ENCODE measurements at places on chromosomes 2 and 18.

DNA sequence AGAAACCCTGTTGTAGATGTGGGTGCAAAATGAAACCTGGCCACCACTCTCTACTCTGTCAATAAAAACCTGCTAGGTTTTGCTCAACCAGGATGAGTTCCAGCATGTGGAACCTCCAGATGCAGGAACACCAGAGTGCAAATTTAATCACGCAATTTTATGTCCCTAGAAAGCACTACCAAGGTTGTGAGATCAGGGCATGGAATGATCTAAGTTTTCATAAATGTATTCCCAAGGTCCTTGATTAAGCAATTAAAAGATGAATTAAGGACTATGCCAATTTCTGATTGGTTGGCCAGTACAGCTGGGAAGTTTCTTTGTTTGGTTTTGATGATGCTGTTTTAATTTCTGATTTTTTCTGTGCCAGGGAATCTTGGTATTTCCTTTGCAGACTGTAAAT lies 179.2 kb downstream of the KCNS3 start:
- DNase-seq, result no peak

- no peak for DNase-seq
Observed at GRCh38 chr2:146615778-146616177, 1229.1 kb upstream of the ACVR2A start.

GRCh38 chr2:165876712-165877111 lies 76.9 kb downstream of the TTC21B start:
- DNase-seq, result no peak

GRCh38 chr2:19127616-19128015 lies 230.8 kb downstream of the OSR1 start:
- no peak for DNase-seq

DNA sequence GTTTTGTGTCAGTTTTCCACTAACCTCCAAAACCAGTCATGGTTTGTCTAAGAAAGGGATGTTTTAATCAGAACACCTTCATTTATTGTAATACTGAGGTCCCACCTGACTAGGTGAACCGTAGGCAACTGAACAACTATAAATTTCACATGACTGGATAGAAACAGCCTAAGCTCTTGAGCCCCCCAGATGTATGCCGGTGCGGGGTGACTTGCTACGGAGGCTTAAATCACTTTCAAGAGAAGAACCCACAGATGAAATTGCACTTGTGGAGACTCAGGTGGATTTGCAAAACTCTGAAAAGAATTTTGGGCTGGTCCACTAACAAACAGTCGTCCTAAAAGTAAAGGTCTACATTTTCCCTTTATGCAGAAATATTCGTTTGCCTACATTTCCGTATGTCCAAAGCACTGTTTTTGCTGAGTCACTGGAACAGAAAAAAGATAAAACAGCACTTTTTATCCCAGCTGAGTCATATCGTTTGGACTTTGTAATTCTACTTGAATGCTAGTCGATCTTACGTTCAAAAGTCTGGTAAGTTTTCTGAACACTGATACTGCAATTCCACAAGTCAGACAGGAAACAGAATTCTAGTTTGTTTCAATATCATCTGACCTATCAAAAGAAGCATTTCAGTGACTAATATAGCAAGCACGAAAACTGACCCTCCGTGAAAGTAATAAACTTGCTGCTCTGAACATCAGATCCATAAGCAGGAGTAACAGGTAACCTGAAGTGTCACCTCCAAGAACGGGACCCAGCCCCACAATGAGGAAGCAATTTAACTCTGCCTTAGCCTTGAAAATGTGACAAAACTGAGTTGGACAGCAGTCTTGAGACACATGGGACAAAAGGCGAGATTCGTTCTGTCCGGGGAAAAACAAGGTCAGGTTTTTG lies 18.1 kb downstream of the ZNF516 start:
- no peak for DNase-seq

- no peak for DNase-seq
Observed at GRCh38 chr2:151374436-151374835, 17.0 kb downstream of the TNFAIP6 start.

DNA sequence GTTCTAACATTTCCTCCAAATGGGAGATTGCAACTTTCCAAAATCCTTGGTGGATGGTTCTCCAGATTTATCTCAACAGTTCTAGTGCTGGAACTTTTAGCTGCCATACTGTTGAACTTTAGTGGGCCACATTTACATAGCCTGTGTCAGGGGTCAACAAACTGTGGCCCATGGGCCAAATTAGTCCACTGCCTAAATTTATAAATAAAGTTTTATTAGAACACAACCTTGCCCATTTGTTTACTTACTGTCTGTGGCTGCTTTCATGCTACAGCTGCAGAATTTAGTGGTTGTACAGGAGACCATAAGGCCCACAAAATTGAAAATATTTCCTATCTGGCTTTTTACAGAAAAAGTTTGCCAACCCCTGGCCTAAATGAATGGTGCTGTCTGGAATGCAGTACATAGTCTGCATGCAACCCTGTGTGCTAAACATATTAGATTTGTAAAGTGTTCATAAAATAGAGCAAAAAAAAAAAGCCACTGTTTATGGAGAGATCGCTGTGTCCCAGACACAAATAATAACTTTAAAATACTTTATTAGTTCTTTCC lies 30.3 kb downstream of the MGAT5 start:
- no peak for DNase-seq

GRCh38 chr18:22094358-22094734 lies 75.0 kb upstream of the GATA6 start:
- DNase-seq, result no peak

DNA sequence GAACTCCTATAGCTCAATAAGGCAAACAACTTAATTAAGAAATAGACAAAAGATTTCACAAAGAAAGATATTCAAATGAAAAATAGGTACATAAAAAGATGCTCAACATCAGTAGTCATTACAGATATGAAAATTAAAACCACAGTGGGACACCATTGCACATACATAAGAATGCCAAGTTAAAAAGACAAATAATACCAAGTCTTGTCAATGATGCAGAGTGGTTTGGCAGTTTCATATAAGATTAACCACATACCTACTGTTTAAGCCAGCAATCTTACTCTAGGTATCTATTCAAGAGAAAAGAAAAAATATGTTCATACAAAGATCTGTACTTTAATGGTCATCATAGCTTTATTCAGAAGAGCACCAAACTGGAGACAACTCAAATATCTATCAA lies 63.5 kb upstream of the GLS start:
- DNase-seq, result no peak

DNA sequence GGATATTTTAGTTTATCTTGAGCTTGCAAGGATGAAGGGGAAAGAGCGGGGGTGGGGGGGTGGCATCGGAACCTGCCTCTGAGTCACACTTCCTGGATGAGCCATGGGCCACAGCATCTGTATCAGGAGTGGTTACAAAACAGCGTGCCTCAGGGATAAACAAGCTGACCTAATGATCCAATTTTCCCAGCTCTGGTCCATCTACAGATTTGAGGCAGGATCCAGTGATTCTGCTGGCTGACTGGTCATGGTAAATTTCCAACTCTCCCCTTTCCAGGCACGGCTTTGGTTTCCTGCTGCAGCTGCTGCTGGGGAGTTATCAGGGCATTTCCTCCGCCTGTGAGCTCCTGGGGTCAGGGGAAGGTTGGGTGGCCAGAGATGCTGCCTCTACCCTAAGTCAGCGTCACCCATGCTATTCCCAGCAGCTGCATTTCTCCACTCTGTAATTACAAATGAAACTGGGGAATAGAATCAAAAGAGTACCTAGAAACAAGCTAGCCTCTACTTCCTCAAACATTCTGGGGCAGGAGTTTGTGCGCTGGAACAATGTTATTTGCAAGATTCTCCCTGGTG lies 4.7 kb upstream of the HPCAL1 start:
- peak; percentile 49 for DNase-seq

DNA sequence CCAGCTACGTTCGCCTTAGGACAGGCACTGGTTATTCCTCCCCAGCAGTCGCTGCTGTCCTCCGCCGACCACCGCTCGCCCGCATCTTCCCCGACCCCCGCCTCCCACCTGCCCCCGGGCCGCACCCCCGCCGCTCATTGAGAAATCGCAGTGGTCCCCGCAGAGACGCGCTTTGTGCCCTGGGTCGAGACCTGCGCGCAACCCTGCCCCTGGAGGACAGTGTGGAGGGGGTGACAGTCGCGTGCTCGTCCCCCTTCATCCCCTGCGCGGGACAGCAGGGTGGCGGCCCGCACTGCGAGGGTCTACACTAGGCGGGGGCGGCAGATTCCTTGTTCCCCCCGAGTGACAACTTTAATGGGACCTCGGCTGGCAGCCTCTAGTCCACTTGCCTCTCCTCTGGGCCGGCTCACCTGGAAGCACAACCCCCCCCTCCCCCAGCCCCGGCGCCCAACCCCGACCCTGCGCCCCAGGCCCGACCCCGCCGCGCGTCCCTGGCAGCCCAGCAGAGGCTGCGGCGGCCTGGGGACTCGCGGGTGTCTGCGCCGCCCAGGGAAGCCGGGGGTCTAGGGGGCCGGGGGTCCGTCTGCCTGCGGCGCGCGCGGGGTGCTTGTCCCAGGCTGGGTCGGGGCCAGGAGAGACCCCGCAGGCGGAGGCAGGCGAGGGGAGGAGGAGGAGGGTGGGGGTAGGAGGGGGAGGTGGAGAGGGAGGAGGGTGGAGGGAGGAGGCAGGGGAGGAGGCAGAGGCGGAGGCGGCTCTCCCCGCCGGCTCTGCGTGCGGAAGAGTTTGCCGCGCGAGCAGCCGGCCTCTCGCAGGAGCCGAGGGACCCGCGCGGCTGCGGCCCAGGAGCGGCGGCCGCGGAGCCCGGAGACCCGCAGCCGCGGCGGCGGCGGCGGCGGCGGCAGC lies at the start of gene NPAS2:
TSS of gene NPAS2 (plus strand) at position 770 of the 903 bp plus-strand sequence. CDS start 84,616 bp downstream, outside the sequence.
- no peak for DNase-seq

- no peak for DNase-seq
Observed at GRCh38 chr2:219965287-219966194, 338.1 kb downstream of the SLC4A3 start.

DNA sequence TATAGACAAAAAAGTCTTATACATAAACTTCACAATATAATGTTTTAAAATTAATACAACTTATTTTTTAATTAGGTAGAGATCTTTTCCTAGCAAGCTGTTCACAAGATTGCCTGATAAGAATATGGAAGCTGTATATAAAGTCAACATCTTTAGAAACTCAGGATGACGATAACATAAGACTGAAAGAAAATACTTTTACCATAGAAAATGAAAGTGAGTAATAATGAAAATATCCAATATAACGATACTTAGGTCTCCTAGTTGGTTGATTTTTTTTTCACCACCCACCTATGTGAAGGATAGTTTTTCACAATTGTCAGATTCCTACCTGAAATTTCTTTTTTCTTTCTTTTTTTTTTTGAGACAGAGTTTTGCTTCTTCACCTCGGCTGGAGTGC lies 13.1 kb downstream of the ELP2 start:
- no peak for DNase-seq

- no peak for DNase-seq
Observed at GRCh38 chr2:11899264-11899818, 152.9 kb downstream of the LPIN1 start.

GRCh38 chr18:48831113-48831759 lies 119.5 kb downstream of the SMAD7 start:
- DNase-seq, result no peak

DNA sequence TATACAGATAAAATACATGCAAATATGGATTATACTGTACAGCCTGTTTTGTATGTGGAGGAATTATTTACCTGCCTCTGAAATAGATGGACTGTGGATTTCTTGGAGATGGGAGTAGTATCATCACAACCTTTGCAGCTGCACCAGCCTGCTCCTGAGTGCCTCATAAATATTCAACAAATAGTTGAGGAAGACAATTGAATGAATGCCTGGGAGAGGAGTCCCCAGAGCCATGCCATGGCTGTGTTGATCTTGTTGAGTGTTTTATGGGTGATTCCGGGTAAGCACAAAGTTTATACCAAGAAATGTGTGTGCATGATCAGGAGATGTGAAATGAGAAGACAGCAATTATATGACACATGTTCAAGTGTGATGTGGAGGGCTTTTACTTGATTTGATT lies 225.0 kb downstream of the FHOD3 start:
- no peak for DNase-seq

GRCh38 chr2:85254540-85255300 lies 73.1 kb downstream of the TGOLN2 start:
- no peak for DNase-seq

DNA sequence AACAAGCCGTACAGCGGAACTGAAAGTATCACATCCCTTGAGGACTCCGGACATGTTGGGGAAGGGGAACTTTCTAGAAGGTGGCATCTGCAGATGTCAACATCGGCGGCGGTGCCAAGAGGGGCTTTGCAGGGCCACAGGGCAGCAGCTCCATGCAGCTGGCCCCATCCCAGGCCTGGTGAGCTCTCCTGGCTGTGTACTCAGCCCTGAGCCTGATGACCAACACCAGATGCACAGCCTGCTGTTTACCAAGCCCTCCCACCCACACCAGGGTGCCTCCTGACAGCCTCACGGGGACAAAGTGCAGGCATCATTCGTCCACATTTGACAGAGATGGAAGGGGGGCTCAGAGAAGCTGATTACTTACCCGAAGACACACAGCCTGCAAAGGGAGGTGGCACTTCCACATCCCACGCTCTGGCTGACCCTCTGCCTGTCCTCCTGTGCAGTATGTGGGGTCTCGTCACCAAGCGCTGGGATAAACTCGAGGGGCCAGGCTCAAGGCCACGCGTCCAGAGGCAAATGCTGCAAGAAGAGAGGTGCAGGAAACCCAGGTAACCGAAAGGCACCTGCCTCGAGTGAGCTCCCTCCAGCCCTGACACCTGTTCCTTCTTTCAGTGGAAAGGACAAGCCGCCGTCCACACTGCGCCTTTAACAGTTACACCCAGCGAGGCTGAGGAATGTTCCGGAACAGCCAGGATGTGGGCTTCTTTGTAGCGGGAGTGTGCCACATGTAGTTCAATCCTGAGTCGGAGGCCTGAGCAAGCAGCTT lies 69.0 kb upstream of the ASAP2 start:
- DNase-seq, result no peak

- no peak for DNase-seq
Observed at GRCh38 chr18:3803350-3803749, 353.4 kb downstream of the TGIF1 start.

DNA sequence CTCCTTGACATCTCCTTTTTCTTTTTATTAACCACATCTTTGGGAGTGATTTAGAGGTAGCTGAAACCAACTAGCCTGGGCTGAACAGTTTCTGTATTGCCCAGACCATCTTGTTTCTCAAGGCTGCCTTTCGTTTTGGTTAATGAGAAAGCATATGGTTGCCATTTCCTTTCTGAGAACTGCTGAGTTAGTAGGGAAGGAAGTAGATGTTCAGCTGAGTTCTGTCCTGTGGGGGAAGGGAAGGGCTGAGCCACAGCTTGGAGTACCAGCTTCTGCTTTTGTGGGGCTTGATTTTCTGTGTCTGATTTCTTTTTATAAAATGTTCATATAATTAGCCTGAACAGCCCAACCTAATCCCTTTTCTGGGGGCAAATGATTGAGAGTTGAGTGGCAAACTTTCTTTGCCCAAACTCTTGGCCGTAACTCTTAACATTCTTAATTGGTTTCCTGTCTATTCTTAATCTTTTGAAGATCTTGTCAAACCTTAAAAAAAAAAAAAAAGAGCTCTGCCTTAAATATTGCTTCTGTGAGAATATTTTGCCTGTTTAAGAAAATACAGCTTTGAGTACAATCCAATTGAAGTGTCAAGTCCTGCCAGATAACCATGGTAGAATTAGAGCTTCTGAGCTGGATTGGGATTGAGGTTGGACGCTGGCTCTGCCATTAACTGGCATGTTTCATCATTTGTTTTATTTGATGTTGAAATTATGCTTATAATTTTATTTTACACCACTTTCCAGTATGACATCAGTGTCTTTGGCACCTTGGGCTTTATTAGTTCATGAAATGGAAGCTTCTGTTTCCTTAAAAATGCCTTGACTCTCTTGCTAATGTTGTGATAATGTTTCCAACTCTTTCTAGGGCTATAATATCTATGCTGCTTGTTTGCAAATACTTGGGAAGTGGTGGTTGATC lies 1.9 kb upstream of the NABP1 start:
- peak; percentile 87 for DNase-seq
